LoVo (cell line): ENCODE measurements at places on chromosomes 2 and 18.

DNA sequence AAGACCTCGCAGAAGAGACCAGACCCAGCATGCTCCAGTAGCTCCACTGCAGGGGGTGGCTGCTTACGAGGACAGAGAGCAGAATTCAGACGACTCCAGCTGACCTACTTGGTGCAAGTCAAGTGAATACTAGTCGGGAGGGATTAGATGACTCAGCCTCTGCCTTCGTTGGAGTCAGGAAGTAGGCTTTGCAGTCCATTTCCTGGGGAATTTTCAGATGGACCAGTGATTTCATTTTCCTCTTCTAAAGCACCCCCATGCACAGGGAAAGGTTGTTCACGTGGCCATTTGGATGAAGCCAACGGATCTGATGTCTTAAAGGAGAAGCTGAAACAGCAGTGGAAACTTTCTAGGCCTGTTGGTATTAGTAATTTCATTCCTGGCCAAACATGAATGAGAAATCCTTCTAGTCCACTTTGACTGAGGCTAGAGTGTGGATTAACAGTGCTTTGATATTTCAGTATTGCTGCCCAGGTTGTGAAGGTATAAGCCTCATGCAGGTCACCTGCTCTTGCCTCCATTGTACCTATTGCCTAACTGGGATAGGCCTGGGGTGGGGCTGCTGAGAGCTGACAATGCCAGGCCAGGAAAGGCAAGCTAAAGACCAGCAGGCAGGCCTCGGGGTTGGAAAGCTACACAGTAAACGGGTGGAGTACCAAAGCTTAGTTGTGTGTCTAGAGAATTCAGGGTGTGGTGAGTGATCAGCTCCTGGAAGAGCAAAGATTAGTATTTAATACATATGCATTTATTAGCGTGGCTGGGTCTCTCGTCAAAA, 117.6 kb upstream of the FOSL2 start:
- DNase-seq = peak; percentile 71

DNA sequence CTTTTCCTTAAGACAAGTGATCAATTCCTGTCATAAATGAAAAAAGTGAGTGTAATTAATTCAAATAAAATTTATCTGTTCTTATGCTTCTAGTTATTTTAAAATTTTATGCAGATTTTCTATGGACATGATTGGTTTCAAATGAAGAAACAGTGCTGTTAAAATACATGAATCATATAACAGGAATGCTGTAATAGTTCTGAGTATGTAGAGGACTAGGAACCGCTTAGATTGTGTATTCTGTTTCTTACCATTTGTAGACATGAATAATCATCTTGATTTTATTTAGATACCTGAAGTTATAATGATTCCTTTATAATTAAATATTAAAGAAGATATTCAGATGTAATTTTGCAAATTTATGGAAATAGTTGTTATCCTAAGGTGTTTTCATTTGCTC, 3.5 kb downstream of the ACTR2 start:
- DNase-seq = no peak

- no peak for DNase-seq
These were observed 131.0 kb downstream of the FHOD3 start for GRCh38 chr18:36428431-36429029.

- DNase-seq = no peak
These were observed 4.7 kb downstream of the HS6ST1 start for GRCh38 chr2:128313931-128314347.

DNA sequence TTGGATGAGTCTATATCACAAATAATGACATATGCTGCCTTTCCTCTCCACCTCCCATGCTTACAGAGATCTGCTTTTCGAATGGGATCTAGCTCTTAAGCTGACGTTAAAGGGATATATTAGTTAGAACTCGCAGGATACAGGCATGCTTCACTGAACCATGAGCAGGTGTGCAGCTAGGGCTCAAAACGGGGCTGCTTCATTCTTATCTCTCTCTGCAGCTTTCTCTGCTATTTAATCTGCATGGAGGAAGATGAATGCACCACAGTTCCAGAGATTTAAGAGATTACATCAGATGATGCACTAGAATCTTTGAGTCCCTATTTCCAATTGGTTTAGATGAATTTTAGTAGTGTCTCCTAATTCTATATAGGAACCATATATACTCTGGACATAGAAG, 327.0 kb downstream of the RAD51AP2 start:
- DNase-seq = no peak

- no peak for DNase-seq
These were observed 1.9 kb downstream of the ATG4B start for GRCh38 chr2:241639385-241639784.

GRCh38 chr2:64201151-64201550, 56.9 kb upstream of the PELI1 start:
- DNase-seq = no peak

DNA sequence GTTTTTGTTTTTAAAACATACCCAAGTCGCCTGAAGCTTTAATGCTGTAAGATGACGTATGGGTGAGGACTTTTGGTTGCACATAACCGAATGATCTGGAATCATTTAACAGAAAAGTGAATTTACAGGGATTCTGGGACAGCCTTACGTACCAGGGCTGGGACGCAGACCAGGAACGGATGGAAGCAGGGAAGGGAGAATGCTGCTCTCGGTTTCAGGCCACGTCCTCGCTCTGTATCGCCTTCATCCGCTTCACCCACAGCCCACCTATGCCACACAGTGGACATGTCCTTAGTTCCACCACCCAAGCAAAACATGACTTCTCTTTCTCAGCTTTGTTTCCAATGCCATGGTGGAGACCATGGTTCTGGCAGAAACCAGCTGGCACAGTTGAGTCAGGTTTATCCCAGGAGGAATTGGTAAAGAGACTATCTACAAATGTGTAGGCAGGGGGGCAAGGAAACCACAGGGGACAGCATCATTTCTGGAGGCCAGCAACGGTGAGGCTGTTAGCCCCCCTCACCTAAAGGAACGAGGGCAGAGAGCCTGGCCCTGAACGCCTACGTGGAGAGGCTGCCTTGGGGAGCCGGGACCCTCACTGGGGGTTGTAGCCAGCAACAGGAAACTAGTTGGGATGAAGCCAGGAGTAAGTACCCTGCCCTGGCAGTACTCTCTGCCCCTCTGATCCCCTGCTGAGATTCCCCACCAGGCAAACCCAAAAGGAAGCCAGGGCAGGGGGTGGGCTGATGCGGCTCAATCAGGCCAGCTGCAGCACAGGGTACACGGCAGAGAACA, 132.5 kb downstream of the NDUFA10 start:
- DNase-seq = no peak

GRCh38 chr18:68532328-68532885, 182.5 kb downstream of the TMX3 start:
- DNase-seq = no peak

- DNase-seq = peak; percentile 45
These were observed 103.7 kb upstream of the TAF1B start for GRCh38 chr2:9739531-9739964.

DNA sequence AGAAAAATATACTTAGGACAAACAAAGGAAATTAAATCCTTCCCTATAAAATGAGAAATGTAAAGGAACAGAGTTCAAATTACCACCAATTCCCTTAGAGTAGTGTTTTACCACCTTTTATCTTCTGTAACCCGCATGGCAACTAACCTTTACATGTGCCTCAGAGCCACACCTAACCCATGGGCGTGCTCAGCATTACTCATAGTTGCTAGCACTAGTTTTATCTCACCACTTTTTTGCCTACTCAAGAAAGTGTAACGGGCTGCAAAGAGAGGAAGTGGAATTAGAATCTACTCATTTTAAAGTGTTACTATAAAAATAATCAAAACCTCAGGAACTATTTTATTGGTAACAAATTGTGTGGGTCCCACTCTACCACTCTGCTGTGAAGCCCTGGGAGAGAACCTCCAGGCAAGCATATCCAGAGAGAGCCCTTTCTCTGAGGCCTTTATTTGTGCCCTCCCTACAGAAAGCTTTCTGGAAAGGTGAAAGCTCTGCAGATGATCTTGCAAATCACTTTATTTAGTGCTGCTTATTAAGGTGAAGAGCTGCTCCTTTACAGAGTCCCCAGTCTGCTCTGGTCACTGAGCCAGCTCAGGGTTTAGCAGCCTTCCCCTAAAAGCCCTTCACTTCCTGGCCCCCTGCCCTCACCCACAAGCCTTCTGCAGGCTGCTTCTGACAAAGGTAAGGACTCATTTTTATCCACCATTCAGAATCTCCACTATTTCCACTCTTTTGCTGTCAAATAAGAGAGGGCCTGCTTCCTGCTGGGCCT, 98.8 kb downstream of the TRABD2A start:
- peak; percentile 73 for DNase-seq

DNA sequence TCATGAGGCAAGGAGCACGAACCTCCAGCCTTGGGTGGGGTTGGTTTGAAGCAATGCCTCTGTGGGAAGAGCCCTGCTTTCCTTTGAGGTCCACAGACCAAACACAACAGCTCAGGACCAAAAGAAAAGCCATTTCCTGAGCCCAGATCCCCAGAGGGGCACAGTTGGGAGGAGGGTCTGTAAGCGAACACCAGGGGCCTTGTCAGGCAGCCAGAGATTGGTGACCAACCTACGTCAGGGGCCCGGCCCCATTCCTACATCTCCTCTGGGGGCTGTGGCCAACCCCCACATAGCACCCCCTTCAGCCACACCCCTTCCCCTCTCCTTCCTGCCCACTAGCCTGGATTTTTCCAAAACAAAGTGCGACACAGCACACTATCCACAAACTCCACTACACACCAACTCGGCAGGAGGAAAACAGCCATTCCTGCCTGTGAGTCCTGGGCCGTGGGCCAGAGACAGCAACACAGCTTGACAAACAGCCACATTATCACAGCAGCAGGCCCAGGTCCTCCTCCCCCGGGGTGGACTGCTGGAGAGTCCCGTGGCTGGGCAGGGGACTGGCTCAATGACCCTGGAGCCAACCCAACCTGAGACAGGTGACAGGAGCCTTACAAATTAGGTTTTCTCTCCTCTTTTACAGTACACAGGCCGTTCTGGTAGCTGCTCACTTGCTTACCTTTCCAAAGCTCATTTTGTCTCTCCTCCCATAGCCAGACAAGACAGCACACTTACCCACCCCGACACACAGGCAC, 98.8 kb downstream of the TNS1 start:
- DNase-seq = no peak

DNA sequence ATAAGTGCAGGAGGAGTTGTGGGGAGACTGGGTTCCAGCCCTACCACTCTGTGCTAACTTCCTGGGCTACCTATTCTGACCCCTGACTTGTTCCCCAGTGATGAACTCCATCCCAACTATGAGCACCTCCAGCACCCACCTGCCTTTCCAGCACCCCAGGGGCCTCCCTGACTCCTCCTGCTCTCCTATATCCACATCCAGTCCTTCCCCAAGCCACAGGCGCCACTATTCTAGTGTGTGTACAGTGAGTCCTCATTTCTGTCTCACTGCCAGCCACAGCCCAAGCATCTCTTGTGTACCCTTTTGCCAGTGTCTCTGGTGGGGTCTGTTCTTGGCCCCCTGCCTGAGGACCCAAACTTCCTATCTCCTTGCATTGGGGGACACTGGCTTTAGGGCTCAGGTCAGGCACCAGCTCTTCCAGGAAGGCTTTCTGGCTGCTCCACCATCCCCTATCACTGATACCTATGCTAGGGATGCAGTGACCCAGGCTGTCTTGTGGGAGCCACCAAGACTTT, 145.2 kb downstream of the INHBB start:
- DNase-seq = no peak

DNA sequence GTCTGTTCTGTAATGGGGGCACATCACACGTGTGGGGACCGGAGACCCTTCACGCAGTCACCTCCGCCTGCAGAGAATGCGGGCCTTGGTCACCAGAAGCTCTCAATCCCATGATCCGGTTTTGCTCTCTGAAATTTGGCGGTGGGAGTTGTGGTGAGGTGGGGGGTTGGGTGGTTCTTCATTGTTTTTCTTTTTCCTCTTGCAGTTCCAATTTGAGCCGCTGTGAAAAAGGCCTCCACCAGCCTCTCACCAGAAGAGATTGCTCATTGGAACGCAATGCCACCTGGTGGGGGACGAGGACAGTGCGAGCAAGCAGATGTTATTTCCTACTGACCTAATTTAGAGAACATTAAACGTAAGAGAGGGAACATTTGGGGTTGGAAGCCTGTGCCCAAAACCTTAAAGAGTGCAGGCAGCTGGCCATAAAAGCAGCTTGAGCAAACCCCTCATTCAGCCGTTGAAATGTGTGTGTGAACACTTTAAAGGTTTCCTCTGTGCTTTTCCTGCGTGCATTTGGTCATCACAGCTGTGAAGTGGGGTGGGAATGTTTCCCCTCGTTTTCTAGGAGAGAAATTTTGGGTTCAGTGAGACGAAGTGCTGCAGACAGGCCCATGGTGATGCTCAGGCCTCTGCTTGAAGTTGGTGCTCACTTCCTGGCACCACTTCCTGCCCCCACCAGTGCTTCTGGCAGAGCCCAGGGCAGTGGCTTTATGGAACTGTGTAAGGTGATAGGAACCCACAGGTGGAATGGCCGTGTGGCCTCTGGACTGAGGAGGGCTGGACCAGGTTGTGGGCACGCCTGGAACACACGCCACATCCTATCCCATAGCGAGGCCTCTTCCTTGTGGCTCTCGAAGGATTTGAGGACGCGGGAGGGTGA, 61.7 kb downstream of the ZCCHC2 start:
- peak; percentile 80 for DNase-seq

DNA sequence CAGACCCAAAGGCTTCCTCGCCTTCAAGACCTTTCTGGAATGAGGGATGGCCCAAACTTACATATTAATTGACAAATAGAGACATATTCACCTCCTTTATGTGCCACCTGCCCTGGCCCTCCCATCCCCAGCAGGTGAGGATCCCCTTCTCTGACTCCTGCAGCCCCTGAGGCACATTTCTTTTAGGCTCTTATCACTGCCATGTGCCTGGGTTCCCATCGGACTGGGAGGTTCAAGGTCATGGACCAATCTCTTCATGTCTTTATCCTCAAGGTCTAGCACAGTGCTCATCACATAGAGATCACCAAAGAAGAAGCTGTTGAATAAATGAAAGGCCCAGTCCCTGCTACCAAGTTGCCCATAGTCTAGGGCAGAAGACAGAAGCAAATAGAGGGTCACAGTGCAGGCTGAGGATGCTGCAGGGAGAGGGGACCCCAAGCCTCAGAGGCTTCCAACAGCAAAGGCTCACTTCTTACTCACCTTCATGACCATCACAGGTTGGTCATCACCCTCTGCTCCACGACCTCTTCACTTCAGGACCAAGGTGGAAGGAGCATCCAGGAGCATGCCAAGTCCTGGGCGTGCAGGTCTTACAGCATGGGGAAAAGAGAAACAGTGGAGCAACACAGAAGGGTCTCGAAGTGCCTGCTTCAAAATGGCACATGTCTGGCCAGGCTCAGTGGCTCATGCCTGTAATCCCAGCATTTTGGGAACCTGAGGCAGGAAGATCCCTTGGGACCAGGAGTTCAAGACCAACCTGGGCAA, 193.9 kb downstream of the SMAD2 start:
- DNase-seq = no peak

- DNase-seq = no peak
These were observed 130.9 kb upstream of the SMAD7 start for GRCh38 chr18:49081511-49082155.

- no peak for DNase-seq
These were observed 105.6 kb downstream of the ANTXR1 start for GRCh38 chr2:69118609-69119008.

- no peak for DNase-seq
These were observed 92.3 kb upstream of the PKDCC start for GRCh38 chr2:41955316-41956043.
